ENCODE measurements at places on chromosomes 11 and 22.

DNA sequence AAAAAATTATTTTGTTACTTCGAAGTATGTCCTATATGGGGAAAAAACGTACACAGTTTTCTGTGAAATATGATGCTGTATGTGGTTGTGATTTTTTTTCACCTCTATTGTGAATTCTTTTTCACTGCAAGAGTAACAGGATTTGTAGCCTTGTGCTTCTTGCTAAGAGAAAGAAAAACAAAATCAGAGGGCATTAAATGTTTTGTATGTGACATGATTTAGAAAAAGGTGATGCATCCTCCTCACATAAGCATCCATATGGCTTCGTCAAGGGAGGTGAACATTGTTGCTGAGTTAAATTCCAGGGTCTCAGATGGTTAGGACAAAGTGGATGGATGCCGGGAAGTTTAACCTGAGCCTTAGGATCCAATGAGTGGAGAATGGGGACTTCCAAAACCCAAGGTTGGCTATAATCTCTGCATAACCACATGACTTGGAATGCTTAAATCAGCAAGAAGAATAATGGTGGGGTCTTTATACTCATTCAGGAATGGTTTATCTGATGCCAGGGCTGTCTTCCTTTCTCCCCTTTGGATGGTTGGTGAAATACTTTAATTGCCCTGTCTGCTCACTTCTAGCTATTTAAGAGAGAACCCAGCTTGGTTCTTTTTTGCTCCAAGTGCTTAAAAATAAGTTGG is 38.3 kb downstream of the EHF start:
- no peak for DNase-seq

- DNase-seq = no peak
Measured at GRCh38 chr11:36316049-36316448, 20.0 kb downstream of the PRR5L start.

- no peak for DNase-seq
Measured at GRCh38 chr22:43571181-43571580, 159.4 kb downstream of the MPPED1 start.

- DNase-seq = no peak
Measured at GRCh38 chr11:45028911-45029682, 78.4 kb upstream of the TP53I11 start.
